Hematopoietic multipotent progenitor cell treated with erythropoietin and hydrocortisone succinate and interleukin-3 and kit ligand, for 15 days (in vitro differentiated cells): ENCODE measurements at places on chromosomes 11 and 22.

GRCh38 chr11:35791088-35791958 is 128.7 kb downstream of the TRIM44 start:
- no peak for DNase-seq

DNA sequence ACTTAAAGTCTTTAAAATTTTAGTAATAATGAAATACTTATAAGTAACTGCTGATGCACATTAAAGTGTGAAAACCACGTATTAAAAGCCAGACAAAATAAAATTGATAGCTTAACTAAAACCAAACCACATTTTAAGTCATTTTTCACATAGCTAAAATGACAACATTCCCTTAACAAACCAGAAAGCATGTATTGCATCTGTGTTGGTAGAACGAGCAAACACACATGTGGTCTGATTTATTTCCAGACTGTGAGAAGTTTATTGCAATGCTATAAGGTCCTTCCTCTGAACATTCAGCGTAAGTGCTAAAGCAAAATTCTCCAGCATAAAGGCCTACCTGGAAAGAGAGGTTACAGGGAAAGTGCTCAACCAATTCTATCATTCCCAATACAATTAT is 57.8 kb downstream of the ARHGAP20 start:
- no peak for DNase-seq

GRCh38 chr11:59728154-59728553 is 14.5 kb upstream of the OR10V1 start:
- no peak for DNase-seq

- DNase-seq, result no peak
Measured at GRCh38 chr11:77596626-77597025, 6.9 kb downstream of the AQP11 start.

GRCh38 chr11:44326615-44327475 is 16.9 kb upstream of the ALX4 start:
- DNase-seq, result no peak

DNA sequence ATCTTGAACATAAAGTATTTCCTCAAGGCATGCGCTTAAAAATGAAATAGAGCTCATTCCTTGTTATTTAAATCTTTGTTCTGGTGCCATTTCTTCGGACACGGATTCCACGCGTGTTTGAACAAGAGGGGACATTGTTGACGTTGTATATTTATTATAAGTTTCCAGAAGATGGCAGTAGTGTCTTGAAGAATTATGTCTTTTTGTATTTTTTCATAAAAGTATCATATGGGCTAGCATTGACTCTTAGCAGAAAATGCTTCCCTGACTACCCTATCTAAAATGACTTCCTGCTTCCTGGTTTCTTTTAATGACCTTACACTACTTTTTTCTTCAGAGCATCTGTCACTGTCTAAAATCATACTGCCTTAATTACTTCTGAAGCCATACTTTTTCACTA is 20.4 kb downstream of the BIRC2 start:
- DNase-seq, result peak; percentile 11

GRCh38 chr11:2472428-2473186 is 27.8 kb downstream of the KCNQ1 start:
- DNase-seq, result no peak

- no peak for DNase-seq
Measured at GRCh38 chr11:64967375-64967774, 4.5 kb downstream of the MAJIN start.

- DNase-seq, result no peak
Measured at GRCh38 chr22:50260434-50260800, 1.1 kb downstream of the MAPK12 start.

DNA sequence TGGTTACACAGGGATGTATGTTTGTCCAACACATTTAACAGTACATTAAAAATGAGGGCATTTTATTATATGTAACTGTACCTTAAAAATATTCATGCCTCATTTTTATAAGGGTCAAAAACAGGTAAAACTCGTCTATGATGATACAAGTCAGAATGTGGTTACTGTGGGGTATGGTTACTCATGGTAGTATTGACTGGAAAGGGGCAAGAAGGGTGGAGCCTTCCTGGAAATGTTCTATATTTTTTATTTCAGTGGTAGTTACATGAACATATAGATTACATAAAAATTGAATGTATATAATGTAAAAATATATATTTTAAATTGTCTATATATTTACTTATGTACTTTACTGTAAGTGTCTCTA is 99.8 kb downstream of the STIM1 start:
- DNase-seq, result no peak

GRCh38 chr22:44151676-44152075 is 29.0 kb upstream of the PARVG start:
- DNase-seq, result no peak

GRCh38 chr22:44289414-44290171 is 23.2 kb downstream of the SHISAL1 start:
- DNase-seq, result no peak

DNA sequence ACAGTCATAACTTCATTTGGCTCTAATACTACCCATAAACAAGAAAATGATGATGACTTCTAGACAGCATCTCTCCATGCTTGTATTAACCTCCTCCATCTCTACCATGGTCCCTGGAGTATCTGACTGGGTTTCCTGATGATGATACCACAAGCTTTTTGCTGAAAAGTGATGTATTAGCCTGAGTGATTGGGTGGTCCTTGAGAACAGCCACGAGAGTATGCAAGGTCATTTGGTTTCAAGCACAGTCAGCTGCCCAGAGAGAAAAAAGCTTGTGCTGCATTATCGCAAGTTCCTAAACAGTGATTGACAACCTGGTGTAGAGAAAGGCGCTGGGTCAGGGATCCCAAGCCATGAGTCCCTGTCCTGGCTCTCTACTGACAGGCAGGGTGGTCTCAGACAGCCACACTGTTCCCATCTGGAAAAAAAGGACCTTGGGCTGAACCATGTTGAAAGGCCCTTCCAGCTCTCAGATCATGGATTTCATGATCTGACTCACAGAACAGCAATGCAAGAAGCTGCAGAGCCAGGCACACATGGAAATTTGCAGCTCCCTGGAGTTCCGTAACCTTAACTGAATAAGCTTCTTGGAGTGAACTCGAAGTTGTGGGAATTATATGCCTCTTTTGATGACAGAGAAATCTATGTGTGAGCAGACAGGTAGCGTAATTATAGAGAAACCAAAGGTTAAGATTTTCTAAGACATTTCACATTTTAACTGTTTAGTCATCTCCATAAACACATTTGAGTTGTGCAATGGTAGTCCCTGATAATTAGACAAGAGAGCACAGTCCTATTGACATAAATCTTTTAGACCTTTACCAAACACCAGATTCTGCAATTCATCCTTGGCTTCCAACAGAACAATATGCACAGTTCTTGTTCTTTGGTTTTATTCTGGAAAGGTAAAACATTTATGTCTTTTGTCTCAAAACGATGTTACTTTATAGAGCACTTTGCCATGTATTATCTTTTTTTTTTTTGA is 54.1 kb upstream of the UBASH3B start:
- DNase-seq, result no peak

DNA sequence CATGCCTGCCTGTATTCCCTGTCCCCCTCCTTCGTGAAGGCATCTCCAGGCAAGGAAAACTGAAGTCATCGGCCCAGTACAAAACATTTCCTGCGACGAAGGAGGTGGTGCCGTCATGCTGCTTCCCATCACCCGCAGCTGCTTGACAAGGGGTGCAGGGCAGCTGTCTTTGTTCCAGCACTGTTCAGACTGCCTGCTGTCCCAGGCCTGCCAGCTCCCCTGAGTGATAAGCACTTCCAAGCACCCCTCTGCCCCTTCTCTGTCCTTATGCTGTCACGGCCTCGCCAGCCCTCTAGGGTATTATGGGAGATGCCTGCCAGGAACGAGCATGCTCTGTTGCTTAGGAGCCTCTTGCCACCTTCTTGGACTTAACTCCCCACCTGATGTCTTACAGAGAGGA is 37.1 kb upstream of the BSX start:
- no peak for DNase-seq

GRCh38 chr22:36055376-36056295 is 27.0 kb upstream of the RBFOX2 start:
- DNase-seq, result no peak
